ENCODE measurements at places on chromosomes 3 and 15.

GRCh38 chr3:42028474-42028873 is 62.7 kb upstream of the TRAK1 start:
- no peak for DNase-seq

DNA sequence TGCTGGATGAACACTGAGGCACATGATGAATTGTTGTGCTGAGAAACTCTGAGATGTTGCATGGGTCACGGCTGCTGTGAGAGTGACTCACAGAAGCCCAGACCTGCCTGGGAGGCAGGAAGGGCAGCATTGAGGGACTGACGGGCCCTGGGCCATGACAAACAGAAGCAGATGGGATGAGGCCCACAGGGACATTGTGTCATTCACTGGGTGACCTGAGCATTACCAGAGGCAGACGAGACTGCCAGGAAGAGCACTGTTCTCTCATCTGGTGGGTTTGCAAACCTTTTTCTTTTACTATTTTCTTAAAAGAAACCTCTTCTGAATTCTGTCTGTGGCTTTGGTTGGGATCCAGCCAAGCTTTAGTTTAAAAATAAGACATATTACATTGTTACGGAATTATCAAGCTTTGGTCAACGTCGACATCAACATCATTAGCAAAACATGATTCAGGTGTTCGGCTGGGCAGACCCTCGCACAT is 67.8 kb downstream of the BDH1 start:
- no peak for DNase-seq

- no peak for DNase-seq
Measured at GRCh38 chr3:195544230-195544536, 1.1 kb upstream of the PPP1R2 start.

- no peak for DNase-seq
Measured at GRCh38 chr15:50850003-50850402, 58.5 kb upstream of the AP4E1 start.

DNA sequence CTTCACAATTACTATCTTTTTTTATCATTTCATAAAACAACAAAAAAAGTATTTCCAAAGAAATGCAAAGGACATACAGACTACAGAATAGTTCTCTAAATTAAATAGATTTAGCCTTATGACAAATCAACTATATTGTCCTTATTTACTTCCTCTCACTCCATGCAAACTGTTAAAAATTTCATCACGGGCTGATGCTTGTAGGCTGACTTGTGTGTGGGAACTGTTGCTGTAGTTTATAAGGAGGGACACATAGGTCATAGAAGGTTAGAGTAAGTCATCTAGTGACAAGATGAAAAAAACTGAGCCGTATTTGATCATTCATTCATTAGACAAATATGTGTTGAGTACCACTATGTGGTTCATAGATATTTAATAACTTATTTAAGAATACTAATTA is 232.5 kb upstream of the TBL1XR1 start:
- DNase-seq: no peak

DNA sequence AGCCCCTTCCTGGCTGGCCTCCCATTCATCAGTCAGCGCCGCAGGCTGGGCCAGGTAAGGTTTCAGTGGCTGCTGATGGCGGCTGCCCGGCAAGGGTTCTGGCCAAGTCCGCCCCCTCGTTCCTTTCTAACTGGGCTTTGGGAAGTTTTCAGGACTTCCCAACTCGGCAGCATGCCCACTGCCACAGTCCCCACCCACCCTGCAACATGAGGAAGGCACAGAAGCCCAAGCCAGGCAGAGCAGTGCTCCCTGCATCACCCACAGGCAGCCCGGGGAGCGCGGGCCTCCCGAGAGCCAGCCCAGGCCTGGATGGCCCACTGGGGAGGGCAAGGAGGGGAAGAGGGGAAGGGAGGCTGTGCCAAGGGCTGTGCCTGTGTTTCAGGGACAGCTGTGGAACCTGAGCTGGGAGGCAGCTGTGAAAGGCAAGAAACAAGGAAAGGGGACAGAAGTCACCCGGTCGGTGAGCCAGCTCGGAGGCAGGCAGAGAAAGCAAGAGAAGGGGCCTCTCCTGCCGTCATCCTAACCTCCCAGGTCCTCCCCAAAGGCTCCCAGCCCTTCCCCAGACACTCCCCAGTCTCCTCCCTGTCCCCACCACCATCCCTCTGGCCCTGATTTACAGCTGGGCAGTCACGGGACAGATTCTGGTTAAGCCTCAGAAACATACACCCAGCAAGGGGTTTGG is 73.9 kb downstream of the CPN2 start:
- DNase-seq: no peak

DNA sequence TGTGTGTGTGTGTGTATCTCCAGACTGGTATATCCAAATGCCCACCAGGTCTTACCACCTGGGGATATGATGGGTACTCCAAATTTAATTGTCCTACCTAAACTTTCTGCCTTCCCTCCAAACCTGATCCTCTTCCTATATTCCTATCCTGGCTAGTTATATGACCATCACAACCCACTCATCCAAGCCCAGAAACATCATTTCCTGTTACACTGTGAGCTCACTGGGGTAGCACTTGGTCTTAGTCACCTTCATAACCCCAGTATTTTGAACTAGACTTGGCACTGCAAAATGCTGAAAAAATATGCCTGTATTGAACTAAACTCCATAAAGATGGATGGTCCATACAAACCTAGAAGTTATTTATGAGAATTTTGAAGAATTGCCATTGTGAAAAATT is 178.8 kb upstream of the EIF1B start:
- no peak for DNase-seq

Data from SHP77 treated with DMSO at 0.1 percent for 48 hours (cell line).